NCI-H1694 treated with DMSO at 0.1 percent for 48 hours (cell line): ENCODE measurements at places on chromosomes 5 and 9.

- DNase-seq = peak; percentile 39
Measured at GRCh38 chr9:97980918-97981845, 2.0 kb upstream of the ANP32B start.

DNA sequence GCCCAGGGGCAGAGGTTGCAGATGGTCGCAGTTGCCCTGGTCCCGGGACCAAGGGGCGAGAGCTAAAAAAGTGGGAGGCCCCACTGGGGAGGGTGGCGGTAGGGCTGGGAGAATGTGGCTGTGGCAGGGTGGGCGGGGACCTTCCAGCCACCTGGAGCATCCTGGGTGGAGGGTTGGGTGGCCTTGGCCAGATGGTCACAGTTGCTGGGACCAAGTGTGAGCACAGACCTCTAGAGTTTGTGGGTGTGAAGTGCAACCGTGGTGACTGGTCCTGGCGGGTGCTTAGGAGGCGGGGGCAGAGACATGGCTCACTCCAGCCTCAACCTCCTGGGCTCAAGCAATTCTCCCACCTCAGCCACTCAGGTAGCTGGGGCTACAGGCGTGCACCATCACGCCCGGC is 5.7 kb upstream of the TRAF2 start:
- DNase-seq = no peak

- DNase-seq = no peak
Measured at GRCh38 chr9:19999491-20000057, 210.7 kb upstream of the SLC24A2 start.

- DNase-seq = no peak
Measured at GRCh38 chr5:142082182-142082781, 26.3 kb upstream of the NDFIP1 start.

GRCh38 chr5:135885031-135885430 is 10.6 kb downstream of the IL9 start:
- no peak for DNase-seq

GRCh38 chr5:176658817-176659511 is 11.7 kb downstream of the TSPAN17 start:
- DNase-seq = no peak

DNA sequence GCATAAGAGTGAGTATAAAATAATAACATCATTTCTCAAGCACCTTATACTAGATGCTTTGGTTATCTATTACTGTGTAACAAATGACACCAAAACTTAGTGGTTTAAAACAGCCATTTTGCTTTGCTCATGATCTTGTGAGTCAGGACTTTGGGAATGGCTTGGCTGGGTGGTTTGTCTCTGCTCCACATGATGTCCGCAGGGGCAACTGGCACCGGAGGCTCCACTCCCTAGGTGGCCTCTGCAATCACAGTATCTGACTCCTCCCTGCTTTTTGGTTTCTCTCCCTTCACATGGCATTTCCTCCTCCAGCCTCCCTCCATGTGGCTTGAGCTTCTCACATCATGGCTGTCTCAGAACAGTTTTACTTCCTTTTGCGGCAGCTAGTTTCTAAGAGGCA is 259.5 kb downstream of the GAS1 start:
- DNase-seq = no peak

GRCh38 chr5:156753846-156754245 is 96.2 kb upstream of the PPP1R2B start:
- DNase-seq = no peak

- no peak for DNase-seq
Measured at GRCh38 chr9:134356496-134357470, 30.5 kb downstream of the RXRA start.

DNA sequence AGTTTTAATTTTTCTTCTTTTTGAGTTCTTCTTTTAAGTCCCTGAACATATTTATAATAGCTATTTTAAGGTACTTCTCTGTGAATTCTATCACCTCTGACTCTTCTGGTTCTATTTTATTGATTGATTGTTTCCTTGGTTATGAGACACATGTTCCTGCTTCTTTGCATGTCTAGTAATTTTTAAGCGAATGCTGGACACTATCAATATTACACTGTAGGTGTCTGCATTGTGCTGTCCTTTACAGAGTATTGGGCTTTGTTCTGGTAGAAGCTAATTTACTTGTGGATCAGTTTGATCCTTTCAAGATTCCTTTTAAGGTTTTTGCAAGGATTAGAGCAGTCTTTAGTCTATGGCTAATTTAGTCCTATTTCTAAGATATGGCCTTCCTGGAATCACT is 195.7 kb downstream of the GAPVD1 start:
- DNase-seq = no peak

- DNase-seq = no peak
Measured at GRCh38 chr5:39639618-39640089, 214.9 kb upstream of the DAB2 start.

- DNase-seq = no peak
Measured at GRCh38 chr5:77267496-77267895, 57.0 kb downstream of the PDE8B start.

GRCh38 chr9:19087106-19088000 is 15.4 kb downstream of the HAUS6 start:
- no peak for DNase-seq

GRCh38 chr5:160166069-160166972 is 47.1 kb upstream of the PWWP2A start:
- no peak for DNase-seq

DNA sequence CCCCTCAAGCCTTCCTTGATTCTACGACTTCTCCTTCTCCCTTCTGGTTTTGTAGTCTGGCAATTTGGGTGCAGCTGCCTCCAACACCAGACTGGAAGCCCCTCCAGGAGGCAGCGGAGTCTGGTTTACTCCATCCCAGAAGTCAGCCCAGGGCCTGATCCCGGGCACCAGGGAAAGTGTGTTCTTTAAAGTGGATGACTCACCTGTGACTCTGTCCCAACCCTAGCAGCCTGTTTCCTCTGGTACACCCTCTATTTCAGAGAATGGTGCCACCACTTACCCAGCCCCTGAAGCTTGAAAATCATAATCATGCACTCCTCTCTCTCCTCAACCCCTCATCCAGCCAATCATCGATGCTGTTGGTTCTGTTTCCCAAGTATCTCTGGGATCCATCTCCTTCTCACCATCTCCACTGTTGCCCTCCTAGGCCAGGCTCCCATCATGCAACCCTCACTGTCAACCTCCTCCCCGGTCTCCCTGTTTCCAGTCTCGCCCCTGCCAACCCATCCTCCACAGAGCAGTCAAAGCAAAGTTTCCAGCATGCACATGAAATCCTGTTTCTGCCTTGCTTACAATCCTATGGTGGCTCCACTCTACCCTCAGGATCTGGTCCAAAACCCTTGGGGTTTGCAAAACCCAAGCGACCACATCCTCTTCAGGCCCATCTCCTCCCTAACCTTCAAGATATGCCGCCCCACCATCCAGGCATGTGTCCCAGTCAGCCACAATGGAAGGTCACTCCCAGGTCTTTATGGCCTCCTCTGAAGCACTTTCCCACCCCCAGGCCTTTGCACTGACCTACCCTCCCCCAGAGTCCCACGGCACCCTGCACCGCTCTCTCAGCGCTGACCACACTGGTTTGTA is 10.5 kb downstream of the LHX6 start:
- no peak for DNase-seq

GRCh38 chr5:94362857-94363256 is 255.5 kb downstream of the KIAA0825 start:
- DNase-seq = no peak
